ENCODE measurements at places on chromosomes 6 and 20.

DNA sequence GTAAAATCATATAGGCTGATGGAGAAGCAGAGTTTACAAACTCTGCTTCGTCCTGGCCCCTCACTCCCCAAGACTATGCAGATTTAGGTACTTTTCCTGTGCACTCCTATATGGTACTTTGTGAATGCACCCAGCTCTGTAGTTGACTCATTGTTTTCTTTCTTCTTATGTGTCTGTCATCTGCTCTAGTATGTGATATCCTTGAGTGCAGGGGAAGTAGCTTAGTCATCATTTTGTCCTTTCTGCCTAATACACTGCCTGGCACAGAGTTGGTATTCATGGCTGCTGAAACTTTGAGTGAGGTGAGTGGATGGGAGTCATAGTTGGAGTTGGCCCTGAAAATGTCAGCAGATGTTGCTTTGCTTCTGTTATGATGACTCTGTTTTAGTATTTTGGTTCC lies 222.6 kb downstream of the RNF144B start:
- DNase-seq = no peak

DNA sequence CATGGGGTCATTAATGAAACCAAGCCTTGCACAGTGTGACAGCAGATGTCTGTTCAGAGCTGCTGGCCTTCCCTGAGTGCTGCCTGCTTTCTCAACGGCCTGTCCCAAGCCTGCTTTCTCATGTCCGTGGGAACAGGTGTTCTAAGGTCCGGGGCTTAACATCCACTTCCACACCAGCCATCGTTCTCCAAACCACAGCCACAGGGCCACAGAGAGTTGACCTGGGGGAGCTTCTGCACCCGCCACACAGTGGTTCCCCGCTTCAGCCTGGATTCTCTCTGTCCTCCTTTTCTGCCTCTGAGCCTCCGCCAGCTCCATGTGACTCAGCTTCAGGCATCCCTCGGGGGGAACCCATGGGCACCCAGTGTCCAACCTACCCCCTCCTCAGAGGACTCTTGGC lies 26.9 kb upstream of the PPP1R3G start:
- no peak for DNase-seq

DNA sequence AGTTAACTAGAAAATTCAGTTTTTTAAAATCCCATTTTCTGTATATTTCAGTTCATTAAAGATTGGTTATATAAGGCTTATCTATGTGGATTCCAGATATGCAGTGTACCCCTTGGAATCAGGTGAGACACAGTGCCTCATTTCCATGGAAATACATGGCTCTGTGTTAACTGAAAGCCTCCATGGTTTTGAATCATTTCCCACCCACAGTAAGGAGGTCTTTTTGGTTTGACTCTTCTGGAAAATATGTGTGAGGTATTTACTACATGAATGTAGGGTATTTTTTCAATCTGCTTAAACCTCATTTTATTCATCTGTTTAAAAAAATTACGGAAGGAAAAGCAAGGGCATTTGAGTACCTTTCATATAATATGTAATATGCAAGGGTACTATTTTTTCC lies 25.5 kb downstream of the RNF144B start:
- no peak for DNase-seq

GRCh38 chr20:31617432-31618104 lies 12.5 kb downstream of the ID1 start:
- DNase-seq = no peak

DNA sequence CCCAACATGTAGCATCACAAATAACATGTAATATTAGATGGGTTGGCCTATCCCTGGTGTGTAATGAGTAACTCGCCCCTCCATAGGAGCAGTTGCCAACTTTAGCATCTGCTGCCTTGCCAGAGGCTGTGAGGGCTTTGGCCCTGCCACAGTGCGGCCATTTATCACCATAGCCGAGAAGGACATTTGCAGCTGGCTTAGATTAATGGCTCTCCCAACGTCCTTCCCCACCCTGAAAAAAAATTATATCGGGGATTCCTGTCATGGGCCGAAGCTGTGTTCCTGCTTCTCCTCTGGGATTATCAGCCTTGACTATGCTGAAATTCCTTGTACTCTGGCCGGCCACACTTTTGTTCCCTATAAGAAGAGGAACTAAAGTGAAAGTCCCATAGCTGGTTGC lies 7.6 kb upstream of the ADIG start:
- no peak for DNase-seq

GRCh38 chr20:38203981-38204357 lies 38.9 kb upstream of the TGM2 start:
- no peak for DNase-seq

- peak; percentile 55 for DNase-seq
Observed at GRCh38 chr6:143940011-143940597, 68.0 kb downstream of the PLAGL1 start.

GRCh38 chr20:43185901-43186300 lies 3.8 kb downstream of the PTPRT start:
- DNase-seq = no peak

DNA sequence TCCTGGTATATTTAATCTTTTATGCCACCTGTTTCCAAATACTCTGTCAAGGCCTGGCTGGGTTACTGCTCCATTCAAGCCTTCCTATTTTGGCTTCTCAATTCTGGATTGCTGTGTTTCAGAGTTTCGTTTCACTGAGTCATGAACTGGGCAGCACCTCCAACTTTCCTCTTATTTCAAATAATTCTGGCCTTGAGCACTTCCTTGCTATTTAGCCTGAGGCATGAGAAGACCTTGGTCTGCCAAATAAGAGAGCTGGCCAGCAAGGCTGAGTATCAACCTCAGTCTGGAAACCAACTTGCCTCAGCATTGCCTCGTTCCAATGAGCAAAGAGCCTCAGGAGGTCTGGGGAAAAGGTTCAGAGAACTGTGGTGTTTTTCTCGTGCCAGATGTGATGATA lies 66.6 kb downstream of the TNFAIP3 start:
- no peak for DNase-seq
